ENCODE measurements at places on chromosomes 5 and 9. TPM values are rescaled to one million over a fixed set of nuclear protein-coding genes. Genes with fewer than 3 reads are reported as not detected.

Gene UGT3A2
- total RNA-seq = not detected

Gene SLC6A18
- not detected for total RNA-seq

Gene TGFBI
- 1,898 TPM for total RNA-seq

Gene CBY3
- not detected for total RNA-seq

Gene PCDHAC2
- 2.9 TPM for total RNA-seq

Gene PLAA
- total RNA-seq = 31.4 TPM

Gene BTNL8
- total RNA-seq = not detected

Gene PCDHGA9
- 0.07 TPM for total RNA-seq

Gene CATSPER3
- total RNA-seq = 0.40 TPM

Gene MEGF9
- total RNA-seq = 19.9 TPM

Gene FIBCD1
- 6.5 TPM for total RNA-seq

Gene IFNE
- 1.6 TPM for total RNA-seq

Gene ANXA1
- 1,202 TPM for total RNA-seq

Gene RNF183
- total RNA-seq = not detected

Gene ZNF354C
- 0.65 TPM for total RNA-seq

Gene SLC36A2
- not detected for total RNA-seq

Gene SLC6A3
- total RNA-seq = 0.09 TPM

Gene TSSK1B
- not detected for total RNA-seq

Gene ACTBL2
- total RNA-seq = 0.03 TPM

Gene PCDHAC1
- 1.5 TPM for total RNA-seq

Gene SHISAL2B
- not detected for total RNA-seq

Gene OR1J2
- not detected for total RNA-seq

Gene KCNN2
- 0.06 TPM for total RNA-seq

Gene SLCO6A1
- not detected for total RNA-seq

Gene FCHSD1
- total RNA-seq = 10.0 TPM

Gene OMD
- total RNA-seq = not detected

Gene DPP7
- 122 TPM for total RNA-seq

Gene COL15A1
- 0.39 TPM for total RNA-seq

Gene C5orf52
- total RNA-seq = not detected

Gene RFESD
- 2.4 TPM for total RNA-seq

Gene FUT7
- 0.08 TPM for total RNA-seq

Gene ORM2
- not detected for total RNA-seq

Gene STPG3
- not detected for total RNA-seq

Gene PLPPR1
- total RNA-seq = not detected

Gene SCGB3A2
- total RNA-seq = not detected
